Regular cardiac myocyte (primary cell): ENCODE measurements at places on chromosomes 2 and 18. TPM values are rescaled to one million over a fixed set of nuclear protein-coding genes. Genes with fewer than 3 reads are reported as not detected.

Gene PRPF40A
- 115 and 131 TPM in 2 replicates for total RNA-seq

Gene SKOR2
- not detected in 2 replicates for total RNA-seq

Gene KCTD1
- total RNA-seq = 9.0 and 11.9 TPM in 2 replicates

Gene HJURP
- total RNA-seq = 4.2 and 43.1 TPM in 2 replicates
